ENCODE measurements at places on chromosomes 11 and 22.

DNA sequence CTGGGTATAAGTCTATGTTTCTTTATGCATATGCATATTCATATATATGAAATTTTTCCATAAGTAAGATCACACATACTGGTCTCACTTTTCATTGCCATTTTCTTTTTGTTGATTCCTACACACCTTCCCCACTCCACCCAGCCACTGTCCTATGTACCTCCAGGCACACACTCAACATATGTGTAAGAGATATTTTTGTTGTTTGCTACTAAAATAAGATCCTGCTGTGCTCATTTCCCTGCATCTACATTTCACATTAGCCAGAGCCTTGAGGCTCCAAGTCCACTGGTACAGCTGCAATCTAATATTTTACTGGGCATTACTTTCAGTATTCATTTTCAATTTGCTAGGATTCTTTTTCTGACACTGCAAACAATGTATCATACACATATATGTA, 8.1 kb upstream of the KRTAP5-10 start:
- no peak for DNase-seq

DNA sequence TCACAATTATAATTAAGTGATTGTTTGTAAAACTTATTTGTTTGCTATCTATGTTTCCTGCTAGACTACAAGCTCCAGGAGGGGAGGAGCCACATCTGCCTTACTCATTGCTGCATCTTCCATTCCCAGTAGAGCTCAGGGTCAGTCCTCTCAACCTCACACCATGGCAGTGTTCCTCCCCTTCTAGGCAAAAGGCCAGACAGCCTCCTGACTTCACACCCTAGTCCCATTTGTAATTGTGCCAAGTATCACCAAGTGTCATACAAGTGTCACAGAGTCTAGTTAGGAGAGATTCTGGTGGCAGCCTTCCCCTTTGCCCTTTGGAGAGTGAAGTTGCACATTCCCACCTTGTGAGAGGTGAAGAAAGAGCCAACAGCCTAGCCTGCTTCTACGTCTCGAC, 490.4 kb downstream of the INSC start:
- DNase-seq: no peak

GRCh38 chr11:101444164-101444563, 139.6 kb downstream of the TRPC6 start:
- no peak for DNase-seq

GRCh38 chr11:118958577-118958976, 2.5 kb downstream of the UPK2 start:
- DNase-seq: no peak

GRCh38 chr11:119800619-119801018, 71.6 kb upstream of the NECTIN1 start:
- no peak for DNase-seq

GRCh38 chr11:116384407-116384806, 388.4 kb downstream of the BUD13 start:
- no peak for DNase-seq

DNA sequence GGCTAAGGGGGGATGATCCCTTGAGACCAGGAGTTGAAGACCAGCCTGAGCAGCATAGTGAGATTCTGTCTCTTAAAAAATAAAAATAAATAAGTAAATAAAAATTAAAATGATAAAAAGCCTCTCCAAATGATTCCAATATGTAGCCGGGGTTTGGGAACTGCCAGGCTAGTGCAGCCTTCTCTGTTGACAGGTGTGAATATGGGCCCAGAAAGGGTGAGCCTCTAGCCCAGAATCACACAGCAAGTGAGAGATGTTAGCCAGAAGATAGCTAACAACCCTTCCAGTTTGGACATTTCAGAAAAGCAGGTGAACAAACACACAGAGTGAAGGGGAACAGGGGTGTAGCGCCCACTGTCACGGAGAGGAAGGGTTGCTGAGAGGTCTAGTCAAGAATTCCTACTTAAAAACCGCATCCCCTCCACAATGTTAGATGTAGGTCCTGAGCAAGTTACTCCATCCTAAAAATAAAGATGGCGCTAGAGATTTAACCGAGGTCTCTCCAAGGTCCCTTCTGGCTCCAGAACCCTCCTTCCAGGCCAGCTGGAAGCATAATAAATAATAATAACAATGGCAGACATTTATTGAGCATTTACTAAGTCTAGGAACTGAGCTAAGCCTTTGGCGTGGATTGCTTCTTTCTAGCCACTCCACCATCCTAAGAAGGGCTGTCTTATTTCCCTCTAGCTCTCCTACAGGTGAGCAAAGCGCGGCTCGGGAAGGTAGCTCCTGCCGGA, 51.6 kb downstream of the CYTH4 start:
- DNase-seq: no peak

- no peak for DNase-seq
Observed at GRCh38 chr22:24925586-24926427, 20.7 kb downstream of the LHFPL7 start.

GRCh38 chr11:64568041-64568571, 22.9 kb upstream of the SLC22A12 start:
- DNase-seq: no peak

DNA sequence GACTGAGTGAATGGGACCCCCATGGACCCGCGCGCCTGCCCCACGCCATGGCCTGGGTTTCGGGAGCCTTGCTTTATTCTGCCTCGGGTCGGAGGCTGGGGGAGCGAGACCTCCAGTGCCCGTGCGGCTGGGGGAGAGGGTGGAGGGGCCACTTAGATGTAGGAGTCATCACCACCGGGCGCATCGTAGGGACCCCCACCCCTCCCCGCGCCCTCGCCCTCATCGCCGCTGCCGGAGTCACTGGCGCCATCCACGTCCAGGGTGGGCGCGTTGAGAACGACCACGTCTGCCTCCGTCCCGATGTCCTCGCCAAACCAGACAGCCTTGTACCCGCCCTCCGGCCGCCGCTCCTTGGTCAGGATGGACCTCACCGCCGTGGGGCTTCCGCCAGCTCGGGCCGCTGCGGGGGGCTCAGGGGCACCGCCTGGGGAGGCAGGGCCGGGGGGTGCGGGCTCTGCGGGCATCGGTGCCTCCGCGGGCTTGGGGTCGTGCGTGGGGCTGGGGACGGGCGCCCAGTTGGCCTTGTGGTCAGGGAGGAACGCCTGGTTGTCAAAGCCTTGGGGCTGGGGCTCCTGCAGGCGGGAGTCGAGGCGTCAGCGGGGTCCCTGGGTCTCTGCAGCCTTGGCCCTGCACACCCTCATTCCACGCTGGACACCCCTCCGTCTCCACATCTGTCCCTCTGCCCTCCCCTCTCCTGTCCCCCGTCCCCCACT, 1.6 kb upstream of the IRF7 start:
- DNase-seq: no peak

DNA sequence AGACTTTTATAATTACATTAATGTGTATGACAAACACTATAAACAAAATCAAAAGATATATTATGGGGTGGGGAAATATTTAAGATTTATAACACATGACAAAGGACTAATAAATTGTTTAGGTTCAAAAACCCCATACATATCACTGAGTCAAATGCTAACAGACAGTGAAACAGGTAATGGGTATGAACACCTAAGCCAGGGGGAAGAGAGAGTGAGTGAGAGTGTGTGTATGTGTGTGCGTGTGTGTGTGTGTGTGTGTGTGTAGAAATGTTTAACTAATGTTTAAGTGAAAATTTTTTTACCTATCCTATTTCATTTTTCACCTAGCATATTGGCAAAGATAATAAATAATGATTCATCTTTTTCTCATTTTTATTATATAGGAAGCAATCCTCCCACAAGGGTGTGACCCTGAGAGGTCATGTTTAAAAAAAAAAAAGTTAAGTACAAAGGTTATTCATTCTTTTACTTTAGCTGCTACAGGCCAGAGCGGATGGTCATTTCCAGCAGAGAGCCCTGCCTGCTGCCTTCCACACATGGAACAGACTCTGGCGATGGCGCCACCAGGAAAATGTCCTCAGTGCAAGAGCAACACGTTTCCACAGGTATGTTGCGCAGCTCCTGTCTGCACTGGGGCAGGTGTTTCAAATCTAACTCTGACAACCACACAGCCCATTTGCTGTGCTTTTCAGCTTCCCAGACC, 72.9 kb downstream of the PISD start:
- no peak for DNase-seq

DNA sequence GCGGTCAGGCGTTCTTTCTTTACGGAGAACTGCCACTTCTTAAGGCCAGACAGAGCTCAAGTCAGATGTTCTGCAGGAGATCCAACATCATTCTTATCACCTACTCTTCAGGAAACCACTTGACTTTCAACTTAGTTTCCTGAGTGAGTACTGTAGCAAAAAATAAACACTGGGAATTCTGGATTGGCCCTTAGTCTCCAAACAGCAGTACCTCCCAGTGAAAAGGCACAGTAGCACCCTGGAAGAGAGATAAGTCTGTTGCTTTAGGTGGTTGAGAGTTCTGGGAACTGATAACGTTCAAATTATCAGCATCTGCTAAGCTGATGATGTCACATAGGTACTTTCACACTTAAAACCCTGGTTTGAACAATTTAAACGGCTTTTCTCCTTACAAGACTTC, 971.8 kb upstream of the TENM4 start:
- DNase-seq: no peak

GRCh38 chr11:86196913-86197312, 47.6 kb upstream of the EED start:
- no peak for DNase-seq

DNA sequence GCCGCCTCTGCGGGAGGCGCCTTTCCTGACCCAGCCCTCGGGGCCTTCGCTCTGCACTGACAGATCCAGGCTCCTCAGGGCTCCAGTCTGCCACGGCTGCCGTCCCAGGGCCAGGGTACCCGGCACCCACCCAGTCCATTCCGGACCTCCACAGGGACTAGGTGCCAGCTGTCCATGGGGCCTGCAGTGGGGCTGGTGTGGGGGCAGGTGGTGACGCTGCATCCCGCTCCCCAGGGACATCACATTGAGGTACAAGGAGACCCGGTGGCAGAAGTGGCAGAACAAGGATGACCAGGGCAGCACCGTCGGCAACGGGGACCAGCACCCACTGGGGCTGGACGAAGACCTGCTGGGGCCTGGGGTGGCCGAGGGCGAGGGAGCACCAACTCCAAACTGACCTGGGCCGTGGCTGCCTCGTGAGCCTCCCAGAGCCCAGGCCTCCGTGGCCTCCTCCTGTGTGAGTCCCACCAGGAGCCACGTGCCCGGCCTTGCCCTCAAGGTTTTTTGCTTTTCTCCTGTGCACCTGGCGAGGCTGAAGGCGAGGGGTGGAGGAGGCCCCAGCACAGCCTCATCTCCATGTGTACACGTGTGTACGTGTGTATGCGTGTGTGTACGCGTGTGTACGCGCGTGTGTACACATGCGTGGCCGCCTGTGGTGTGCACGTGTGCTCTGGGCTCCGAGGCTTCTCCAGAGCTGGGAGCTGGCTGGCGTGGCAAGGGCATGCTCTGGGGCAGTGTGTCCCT, 16.7 kb downstream of the RNH1 start:
- no peak for DNase-seq

- peak; percentile 27 for DNase-seq
Observed at GRCh38 chr11:47270331-47271271, 668 bp downstream of the MADD start.

- no peak for DNase-seq
Observed at GRCh38 chr22:17919276-17920144, 104.9 kb downstream of the MICAL3 start.

DNA sequence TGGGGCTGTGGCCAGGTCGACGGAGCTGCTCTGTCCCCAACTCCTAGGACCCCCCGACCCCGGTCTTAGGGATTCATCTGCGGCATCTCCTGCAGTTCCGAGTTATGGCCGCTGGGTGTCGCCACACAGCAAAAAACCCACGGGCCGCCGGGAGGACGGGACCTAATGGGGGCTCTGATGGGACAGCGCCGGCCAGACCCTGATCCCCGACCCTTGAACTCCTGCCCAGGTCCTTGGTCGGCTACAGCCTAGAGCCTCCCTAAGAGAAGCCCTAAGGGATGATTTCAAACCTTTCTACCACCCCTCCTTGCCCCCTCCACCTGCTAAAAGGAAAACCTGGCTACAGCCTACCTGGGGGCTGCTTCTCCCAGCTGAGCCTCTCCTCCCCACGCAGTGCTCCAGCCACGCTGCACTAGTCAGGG, 30.8 kb upstream of the LRRC10B start:
- DNase-seq: peak; percentile 52

DNA sequence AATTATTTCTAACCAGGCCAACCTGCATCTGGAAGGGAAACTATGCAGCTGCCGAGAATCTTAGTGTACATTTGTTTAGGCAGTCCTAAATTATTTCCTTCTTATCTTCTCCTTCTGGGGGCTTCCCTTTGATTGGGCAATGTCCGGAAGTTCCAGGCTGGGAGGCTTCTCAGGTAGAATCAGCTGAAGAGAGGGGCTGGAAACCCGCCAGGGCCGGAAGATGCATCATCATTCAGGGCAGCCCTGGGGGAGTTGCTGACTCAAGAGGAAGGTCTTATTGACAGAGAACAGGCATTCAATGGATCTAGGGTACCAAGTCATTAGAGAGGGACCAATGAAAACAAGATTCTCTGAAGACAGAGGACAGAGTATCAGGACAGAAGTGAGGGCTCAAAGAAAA, 150.7 kb downstream of the BLID start:
- no peak for DNase-seq

DNA sequence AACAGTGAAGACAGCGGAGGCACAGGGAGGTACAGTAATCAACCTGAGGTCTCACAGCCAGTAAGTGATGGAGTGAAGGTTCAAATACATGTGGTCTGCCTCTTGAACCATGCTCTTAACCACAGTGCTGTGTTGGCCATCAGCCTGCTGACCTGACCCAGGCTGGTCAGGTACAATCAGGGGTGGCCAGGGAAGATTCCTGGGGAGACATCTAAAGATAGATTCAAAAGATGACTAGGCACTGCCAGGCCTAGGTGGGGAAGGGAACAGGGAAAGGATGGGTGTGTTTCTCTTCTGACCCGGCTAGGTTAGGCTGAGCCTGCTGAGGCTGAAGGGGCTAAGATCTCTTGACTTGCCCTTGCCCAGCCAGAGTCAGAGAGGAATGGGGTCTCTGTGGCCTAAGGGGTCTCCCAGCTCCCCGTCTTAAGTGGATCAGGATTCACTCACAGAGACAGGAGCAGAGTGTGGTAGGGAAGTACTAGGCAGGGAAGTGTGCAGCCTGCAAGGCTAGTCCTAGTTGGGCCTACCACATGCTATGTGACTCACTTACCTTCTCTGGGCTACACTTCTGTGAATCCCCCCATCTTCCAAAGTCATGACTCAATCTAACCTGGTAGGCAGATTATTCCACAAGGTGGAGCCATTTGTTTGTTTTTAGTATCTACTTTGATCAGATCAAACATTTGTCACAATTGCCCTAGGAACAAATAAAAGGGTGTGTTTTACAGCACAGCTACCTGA, 10.4 kb upstream of the SREBF2 start:
- peak; percentile 52 for DNase-seq

GRCh38 chr11:63832336-63832735, 6.6 kb upstream of the MARK2 start:
- no peak for DNase-seq

- no peak for DNase-seq
Observed at GRCh38 chr22:44917372-44918165, 92.2 kb downstream of the PHF21B start.

GRCh38 chr11:69309631-69310280, 15.8 kb downstream of the MYEOV start:
- DNase-seq: no peak

GRCh38 chr22:24016156-24016555, 5.1 kb downstream of the CABIN1 start:
- no peak for DNase-seq
